ENCODE measurements at places on chromosomes 7 and 10.

- DNase-seq = no peak
These were observed 79.1 kb upstream of the NEUROD6 start for GRCh38 chr7:31419505-31420055.

DNA sequence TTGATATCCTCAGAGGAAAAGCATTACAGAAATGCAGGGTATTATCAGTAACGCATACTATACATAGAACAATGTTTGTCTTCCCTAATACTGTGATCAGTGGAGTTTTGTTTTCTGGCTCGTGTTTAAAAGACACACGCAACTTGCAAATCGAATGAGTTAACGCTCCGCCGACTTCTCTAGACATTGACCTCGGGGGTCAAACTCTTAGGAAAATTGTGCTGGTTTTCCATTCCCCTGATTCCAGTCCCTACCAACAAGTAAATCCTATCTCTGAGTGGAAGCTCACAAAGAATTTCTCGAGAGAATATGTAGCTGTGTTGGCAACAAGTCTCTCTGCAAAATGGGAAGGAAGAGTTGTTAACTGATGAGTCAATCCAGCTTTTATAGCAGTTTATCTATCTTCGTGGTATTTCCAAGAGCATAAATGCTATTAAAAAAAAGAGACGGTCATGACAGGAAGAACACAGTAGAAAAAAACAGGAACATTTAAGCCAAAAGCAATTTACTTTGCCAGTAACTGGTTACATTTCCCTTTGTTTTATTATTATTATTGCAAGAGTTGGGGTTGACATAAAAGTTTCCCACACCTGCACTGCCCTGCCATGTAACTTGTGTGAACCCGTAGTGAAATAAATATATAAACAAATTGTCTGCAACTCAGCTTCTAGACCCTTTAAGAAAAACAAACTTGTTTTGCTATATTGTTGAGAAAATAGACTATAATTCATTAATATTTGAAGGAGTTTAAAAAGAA is 144.4 kb downstream of the ARID5B start:
- no peak for DNase-seq

GRCh38 chr7:133230591-133231194 is 22.2 kb upstream of the EXOC4 start:
- DNase-seq = peak; percentile 31

DNA sequence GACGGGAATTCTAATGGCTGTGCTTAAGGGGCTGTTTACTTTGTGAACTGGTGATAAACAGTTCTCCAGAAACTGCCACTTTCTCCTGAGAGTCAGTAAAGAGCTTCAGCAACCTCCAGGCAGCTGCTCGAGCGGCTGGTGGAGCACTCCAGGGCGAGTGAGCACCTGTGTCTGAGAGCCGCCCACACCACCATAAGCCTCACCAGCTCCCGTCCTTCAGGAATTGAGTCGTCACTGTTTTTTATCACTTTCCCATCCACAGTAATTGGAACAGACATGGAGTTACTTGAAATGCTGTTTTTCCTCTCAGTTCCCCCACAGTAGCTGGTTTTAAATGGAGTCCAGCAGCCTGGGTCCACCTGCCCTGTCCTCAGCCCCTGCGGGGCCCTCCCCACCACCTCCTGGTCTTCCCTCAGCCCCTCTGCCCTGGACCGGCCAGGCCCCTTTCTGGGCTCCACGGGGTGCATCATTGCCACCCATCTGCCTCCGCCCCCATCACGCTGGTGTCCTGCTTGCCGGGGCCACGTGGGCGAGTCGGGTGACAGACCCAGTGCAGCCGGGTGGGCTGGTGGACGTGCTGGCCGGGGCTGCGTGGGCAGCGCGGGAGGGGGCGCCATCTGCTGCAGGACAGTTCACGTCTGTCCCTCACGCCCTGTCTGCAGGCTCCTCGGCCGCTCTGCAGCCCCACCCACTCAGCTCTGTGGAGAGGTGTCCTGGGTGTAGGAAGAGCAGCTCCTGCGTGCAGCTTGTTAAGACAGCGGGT is 56.0 kb downstream of the NKX6-2 start:
- no peak for DNase-seq

- DNase-seq = no peak
These were observed 104.7 kb downstream of the VWC2 start for GRCh38 chr7:49878089-49878488.

- DNase-seq = no peak
These were observed 76.7 kb upstream of the VKORC1L1 start for GRCh38 chr7:65796205-65796604.

DNA sequence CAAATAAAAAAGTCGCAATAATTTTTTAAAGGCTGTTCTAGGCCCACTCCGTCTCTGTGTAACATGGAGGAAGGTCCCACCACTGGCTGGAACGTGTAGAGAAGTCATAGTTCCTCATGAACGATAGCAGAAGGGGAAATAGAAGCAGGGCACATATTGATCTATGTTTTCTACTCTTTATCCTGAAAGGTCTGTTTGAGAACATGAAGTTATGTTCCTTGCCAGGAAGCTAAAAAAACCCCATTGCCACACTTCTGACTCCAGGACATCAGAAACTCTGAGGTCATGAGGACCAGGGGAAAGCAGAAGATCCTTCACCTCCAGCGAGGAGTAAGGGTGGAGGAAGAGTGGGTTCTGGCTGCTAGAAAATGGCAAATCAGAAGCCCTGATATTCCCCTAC is 10.8 kb downstream of the ANKRD22 start:
- no peak for DNase-seq
